ENCODE measurements at places on chromosomes 3 and 15. TPM values are rescaled to one million over a fixed set of nuclear protein-coding genes. Genes with fewer than 3 reads are reported as not detected.

The PRSS50 gene
- total RNA-seq: not detected

The ATP13A4 gene
- not detected for total RNA-seq

The PARP15 gene
- under 0.01 TPM for total RNA-seq

The POLQ gene
- 6.4 TPM for total RNA-seq

The NR2E3 gene
- total RNA-seq: 0.97 TPM

The FBXW12 gene
- total RNA-seq: not detected

The CADPS gene
- total RNA-seq: not detected

The ARHGAP11A gene
- 25.5 TPM for total RNA-seq

The PAQR5 gene
- total RNA-seq: 0.97 TPM

The FBXO22 gene
- 26.1 TPM for total RNA-seq

The COL6A5 gene
- under 0.01 TPM for total RNA-seq

The CMTM8 gene
- total RNA-seq: not detected

The NME9 gene
- not detected for total RNA-seq

The MYEF2 gene
- total RNA-seq: 6.9 TPM

The ISLR gene
- total RNA-seq: 73.8 TPM

The SELENOS gene
- 84.6 TPM for total RNA-seq

The CRYGS gene
- total RNA-seq: 0.86 TPM

The SST gene
- not detected for total RNA-seq

The C3orf49 gene
- total RNA-seq: not detected

The ECE2 gene
- total RNA-seq: not detected

The PIGBOS1 gene
- 7.3 TPM for total RNA-seq

The GCNT3 gene
- under 0.01 TPM for total RNA-seq

The FAM174B gene
- 0.97 TPM for total RNA-seq

The CPB1 gene
- not detected for total RNA-seq

The SYNPR gene
- total RNA-seq: not detected

The ZNF860 gene
- total RNA-seq: 0.86 TPM

The OR4M2 gene
- total RNA-seq: not detected

The MUSTN1 gene
- not detected for total RNA-seq

The IL17RB gene
- total RNA-seq: 0.32 TPM

The UCN2 gene
- total RNA-seq: 6.0 TPM

The NOP10 gene
- total RNA-seq: 201 TPM

The MOBP gene
- total RNA-seq: not detected

The CYP19A1 gene
- not detected for total RNA-seq

The CNTN4 gene
- total RNA-seq: 6.9 TPM

The PP2D1 gene
- total RNA-seq: not detected

The DUOXA1 gene
- total RNA-seq: not detected

The GPR27 gene
- total RNA-seq: not detected

The ADGRG7 gene
- not detected for total RNA-seq

The RNU5B-1 gene
- not detected for total RNA-seq

The IQCF5 gene
- total RNA-seq: not detected

The LRRC28 gene
- total RNA-seq: 27.6 TPM

The GOLGA8M gene
- 1.3 TPM for total RNA-seq

The SAXO2 gene
- total RNA-seq: 1.6 TPM

The SCN11A gene
- total RNA-seq: under 0.01 TPM

The CEP70 gene
- total RNA-seq: 29.4 TPM

The IL17RD gene
- 0.86 TPM for total RNA-seq

The SNURF gene
- total RNA-seq: 12.1 TPM

The FSTL1 gene
- total RNA-seq: 1,795 TPM

The SLC28A2 gene
- not detected for total RNA-seq

The GABRR3 gene
- total RNA-seq: not detected

The LMAN1L gene
- total RNA-seq: not detected

The SIDT1 gene
- total RNA-seq: not detected

The TMEM207 gene
- total RNA-seq: not detected

The ZNF80 gene
- total RNA-seq: not detected

The ADCY5 gene
- total RNA-seq: 0.43 TPM

Data from fibroblast of villous mesenchyme (primary cell).